ENCODE measurements at places on chromosomes 4 and X.

GRCh38 chr4:133713340-133713739, 488.2 kb downstream of the PABPC4L start:
- H3K36me3 ChIP-seq: no peaks in the 10 kb centered on the region
- no peaks in the 10 kb centered on the region for H3K27me3 ChIP-seq
- H3K4me3 ChIP-seq: no peak overlapping the region
- H3K4me1 ChIP-seq: no peaks in the 10 kb centered on the region
- no peak for DNase-seq
- no peak overlapping the region for H3K27ac ChIP-seq

DNA sequence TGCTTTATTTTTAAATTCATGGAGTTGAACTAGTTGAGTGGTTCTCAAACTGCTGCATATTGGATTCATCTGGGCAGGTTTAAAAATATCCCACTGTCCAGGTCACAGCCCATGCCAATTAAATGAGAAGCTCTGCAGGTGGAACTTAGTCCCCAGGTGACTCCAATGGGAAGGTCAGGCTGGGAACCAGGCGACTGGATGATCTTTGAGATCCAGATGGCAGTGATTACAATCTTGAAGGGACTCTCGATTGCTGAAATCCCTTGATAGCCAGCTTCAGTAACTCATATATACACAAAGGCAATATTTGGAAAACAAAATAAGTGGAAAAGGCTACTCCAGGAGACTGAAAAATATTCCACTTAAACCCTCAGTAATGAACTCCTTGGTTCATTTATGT, 8.1 kb downstream of the ADH1A start:
- no peak for DNase-seq
- H3K4me3 ChIP-seq: no peak overlapping the region
- H3K27me3 ChIP-seq: no peaks in the 10 kb centered on the region
- no peaks in the 10 kb centered on the region for H3K36me3 ChIP-seq
- H3K4me1 ChIP-seq: no peaks in the 10 kb centered on the region

DNA sequence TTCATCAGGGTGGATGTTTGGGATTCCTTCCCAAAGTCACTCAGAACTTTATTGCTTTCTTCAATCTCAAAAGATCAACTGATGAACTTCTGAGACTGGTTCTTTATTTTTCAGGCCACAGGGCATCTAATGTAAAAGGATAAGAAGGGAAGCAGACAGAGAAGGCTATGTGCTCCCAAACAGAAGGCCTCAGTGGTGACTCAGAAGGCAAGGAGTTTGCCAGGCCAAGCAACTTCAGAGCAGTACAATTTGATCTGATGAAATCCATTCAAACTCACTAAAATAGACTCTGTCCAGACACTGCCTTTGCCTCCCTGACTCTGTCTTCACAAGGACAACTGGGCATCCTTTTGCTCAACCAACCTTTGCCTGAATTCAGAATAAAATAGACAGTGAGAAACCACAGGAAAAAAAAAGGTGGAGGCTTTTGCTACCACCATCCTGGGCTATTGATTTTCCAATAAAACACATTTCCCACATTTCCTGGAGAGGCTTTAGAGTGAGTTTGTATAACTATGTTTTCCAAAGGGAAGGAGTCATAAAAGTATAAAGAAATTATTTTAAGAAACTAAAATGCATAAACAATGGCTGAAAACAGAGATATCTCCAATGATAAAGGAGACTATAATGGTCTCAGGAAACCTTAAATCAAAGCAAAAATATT, 55.2 kb downstream of the ARHGEF6 start:
- no peak overlapping the region for H3K4me3 ChIP-seq
- no peaks in the 10 kb centered on the region for H3K4me1 ChIP-seq
- no peaks in the 10 kb centered on the region for H3K36me3 ChIP-seq
- no peak for DNase-seq
- H3K27ac ChIP-seq: no peak overlapping the region
- H3K27me3 ChIP-seq: no peaks in the 10 kb centered on the region

- H3K36me3 ChIP-seq: no peaks in the 10 kb centered on the region
- H3K27me3 ChIP-seq: no peaks in the 10 kb centered on the region
- H3K4me1 ChIP-seq: peaks cover 36% of the 10 kb centered on the region
- H3K4me3 ChIP-seq: peak overlapping the region; percentile 7
Measured at GRCh38 chr4:7201420-7202305, 9.3 kb downstream of the SORCS2 start.

- H3K4me3 ChIP-seq: no peak overlapping the region
- H3K36me3 ChIP-seq: no peaks in the 10 kb centered on the region
- DNase-seq: no peak
- no peak overlapping the region for H3K27ac ChIP-seq
Measured at GRCh38 chr4:52059372-52059771, 8.3 kb downstream of the SPATA18 start.

DNA sequence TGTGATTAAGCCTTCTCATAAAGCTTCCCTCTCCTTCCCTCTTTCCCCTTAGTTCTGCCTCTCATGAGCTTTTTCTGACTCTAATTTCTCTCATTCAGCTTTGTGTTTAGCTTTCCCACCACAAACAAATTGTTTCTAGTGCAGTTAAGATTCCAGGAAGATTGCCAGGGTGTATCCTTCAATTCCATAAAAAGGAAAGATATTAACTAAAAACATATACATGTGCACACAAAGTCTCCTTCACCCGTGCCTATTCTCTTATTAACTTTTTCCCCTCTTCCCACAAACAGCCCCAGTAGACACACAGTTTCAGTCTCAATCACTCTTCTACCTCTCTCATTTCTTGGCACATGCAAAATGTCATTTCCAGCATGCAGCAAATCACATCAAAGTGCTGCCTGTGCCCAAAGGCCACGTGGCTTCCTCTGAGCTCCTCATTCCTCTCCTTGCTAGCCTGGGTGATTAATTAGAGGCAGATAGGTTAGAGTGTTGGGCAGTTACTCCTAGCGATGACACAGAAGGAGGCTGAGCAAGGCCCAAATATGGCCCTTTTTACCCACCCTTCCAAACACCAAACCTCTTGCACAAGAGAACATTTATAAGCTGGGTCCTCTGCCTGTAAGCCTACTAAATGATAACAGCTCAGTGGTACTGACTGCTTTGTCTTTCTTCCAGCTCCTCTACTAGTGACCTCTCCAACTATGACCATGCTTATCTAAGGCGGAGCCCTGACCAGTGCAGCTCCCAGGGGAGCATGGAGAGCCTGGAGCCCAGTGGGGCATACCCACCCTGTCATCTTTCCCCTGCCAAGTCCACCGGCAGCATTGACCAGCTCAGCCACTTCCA, 159.6 kb downstream of the SOWAHB start:
- H3K27ac ChIP-seq: peak overlapping the region; percentile 74
- H3K4me3 ChIP-seq: no peak overlapping the region
- H3K4me1 ChIP-seq: peaks cover 22% of the 10 kb centered on the region
- no peaks in the 10 kb centered on the region for H3K27me3 ChIP-seq
- H3K36me3 ChIP-seq: no peaks in the 10 kb centered on the region

DNA sequence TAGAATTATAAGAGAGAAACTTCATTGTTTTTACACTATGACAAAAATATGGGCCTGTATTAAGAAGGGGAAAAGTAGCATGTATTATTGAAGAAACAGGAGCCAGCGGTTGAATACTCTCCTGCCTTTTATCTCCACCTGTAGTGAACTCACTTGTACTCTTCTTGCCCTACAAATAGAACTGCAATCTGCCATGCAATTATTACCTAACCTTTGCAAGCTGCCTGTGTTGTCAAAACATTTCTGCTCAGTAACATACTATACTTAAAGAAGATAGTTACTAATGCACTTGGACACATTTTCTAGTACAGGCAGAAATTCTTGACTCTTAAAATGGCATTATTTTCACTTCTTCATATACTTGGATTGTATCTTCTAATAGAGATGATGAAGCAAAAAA, 818.4 kb upstream of the GRID2 start:
- H3K27ac ChIP-seq: no peak overlapping the region
- H3K27me3 ChIP-seq: no peaks in the 10 kb centered on the region
- H3K4me1 ChIP-seq: no peaks in the 10 kb centered on the region

DNA sequence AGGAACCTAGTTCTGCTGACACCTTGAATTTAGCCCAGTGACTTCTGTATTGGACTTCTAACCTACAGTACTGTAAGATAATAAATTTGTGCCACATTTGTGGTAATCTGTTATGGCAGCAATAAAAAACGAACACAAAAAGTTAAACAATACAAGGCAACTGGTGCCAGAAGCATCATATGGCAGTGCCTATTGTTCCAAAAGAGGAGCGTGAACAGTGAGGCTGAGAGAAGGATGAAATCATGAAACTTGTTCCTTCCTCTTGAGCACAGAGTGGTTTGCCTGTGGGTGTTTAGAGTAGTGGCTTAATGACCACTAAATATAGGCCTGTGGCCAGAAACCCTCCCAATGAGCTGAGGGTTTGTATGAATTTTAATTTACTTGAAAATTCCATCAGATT, 69.7 kb upstream of the PGRMC2 start:
- H3K4me3 ChIP-seq: no peak overlapping the region
- DNase-seq: no peak

DNA sequence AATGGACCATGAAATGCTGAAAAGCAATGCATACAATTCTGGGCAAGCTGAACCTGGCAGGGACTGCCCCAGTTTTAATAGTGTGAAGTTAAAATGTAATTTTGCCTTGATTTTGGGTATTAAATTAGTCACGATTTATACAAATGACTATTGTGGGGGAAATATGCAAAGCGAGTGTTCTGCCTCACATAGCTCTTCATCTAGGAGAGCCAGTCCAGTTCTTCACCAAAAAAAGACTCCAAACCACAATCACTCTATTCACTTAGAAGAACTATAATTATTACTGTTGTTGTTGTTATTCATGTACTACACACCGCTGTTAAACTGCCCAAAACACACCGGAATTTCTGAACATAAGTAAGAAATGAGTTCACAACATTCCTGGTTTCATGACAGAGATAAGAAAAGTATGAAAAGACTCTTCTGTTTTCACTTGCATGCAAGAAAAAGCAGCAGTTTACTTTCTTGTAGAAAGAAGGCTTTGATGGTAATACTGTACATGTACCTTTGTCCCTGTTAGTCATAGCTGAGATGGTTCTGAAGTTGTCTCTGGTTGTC, 101.9 kb downstream of the QRFPR start:
- H3K36me3 ChIP-seq: no peaks in the 10 kb centered on the region
- no peak overlapping the region for H3K4me3 ChIP-seq
- no peak overlapping the region for H3K27ac ChIP-seq
- H3K27me3 ChIP-seq: no peaks in the 10 kb centered on the region

GRCh38 chr4:48692897-48693296, 87.2 kb downstream of the FRYL start:
- no peaks in the 10 kb centered on the region for H3K27me3 ChIP-seq
- peaks cover 2% of the 10 kb centered on the region for H3K4me1 ChIP-seq
- no peak for DNase-seq
- H3K4me3 ChIP-seq: no peak overlapping the region
- no peak overlapping the region for H3K27ac ChIP-seq

GRCh38 chr4:476501-476900, 22.5 kb downstream of the ZNF721 start:
- no peak overlapping the region for H3K27ac ChIP-seq
- no peak for DNase-seq
- no peaks in the 10 kb centered on the region for H3K27me3 ChIP-seq
- H3K4me1 ChIP-seq: peaks cover 16% of the 10 kb centered on the region
- H3K4me3 ChIP-seq: no peak overlapping the region

DNA sequence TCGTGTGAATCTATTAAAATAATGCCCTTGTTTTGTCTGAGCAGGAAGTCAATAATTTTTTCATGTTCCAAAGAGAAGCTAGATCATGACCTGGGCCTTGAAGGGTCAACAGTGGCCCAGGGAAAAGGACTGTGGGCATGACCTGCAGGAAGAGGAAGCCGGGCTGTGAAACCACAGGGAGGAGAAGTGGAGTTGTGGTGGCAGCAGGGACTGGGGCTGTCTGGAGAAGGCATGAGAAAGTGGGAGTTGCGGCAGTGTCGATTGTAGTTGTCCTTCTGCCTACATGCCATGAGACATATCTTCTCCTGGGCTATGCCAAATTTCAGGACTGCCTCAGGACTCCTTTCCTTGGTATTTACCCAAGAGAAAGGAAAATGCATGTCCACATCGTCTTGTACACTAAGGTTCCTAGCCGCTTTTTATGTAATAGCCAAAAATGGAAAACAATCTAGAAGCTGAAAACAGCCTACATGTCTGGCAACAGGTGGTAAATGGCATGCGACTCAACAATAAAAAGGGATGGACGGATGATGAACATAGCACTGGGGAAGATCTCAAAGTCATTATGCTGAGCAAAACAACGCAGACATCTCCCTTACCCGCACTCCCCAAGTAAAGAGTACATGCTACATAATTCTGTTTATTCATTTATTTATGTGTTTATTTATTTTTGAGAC, 13.6 kb upstream of the PTTG2 start:
- no peaks in the 10 kb centered on the region for H3K36me3 ChIP-seq
- no peak for DNase-seq
- no peak overlapping the region for H3K27ac ChIP-seq
- H3K4me3 ChIP-seq: no peak overlapping the region
- no peaks in the 10 kb centered on the region for H3K4me1 ChIP-seq

- no peaks in the 10 kb centered on the region for H3K4me1 ChIP-seq
- H3K27me3 ChIP-seq: no peaks in the 10 kb centered on the region
- H3K4me3 ChIP-seq: no peak within 1 kb of the TSS
Measured at GRCh38 chrX:22032084-22032483, at the start of gene PHEX. Gene PHEX, plus strand, starts transcription at chrX:22032325. Its CDS starts 681 bp downstream, at chrX:22033006.

- H3K36me3 ChIP-seq: no peaks in the 10 kb centered on the region
- H3K4me3 ChIP-seq: no peak overlapping the region
- no peaks in the 10 kb centered on the region for H3K4me1 ChIP-seq
- H3K27ac ChIP-seq: no peak overlapping the region
Measured at GRCh38 chr4:132646186-132646585, 502.9 kb upstream of the PCDH10 start.

DNA sequence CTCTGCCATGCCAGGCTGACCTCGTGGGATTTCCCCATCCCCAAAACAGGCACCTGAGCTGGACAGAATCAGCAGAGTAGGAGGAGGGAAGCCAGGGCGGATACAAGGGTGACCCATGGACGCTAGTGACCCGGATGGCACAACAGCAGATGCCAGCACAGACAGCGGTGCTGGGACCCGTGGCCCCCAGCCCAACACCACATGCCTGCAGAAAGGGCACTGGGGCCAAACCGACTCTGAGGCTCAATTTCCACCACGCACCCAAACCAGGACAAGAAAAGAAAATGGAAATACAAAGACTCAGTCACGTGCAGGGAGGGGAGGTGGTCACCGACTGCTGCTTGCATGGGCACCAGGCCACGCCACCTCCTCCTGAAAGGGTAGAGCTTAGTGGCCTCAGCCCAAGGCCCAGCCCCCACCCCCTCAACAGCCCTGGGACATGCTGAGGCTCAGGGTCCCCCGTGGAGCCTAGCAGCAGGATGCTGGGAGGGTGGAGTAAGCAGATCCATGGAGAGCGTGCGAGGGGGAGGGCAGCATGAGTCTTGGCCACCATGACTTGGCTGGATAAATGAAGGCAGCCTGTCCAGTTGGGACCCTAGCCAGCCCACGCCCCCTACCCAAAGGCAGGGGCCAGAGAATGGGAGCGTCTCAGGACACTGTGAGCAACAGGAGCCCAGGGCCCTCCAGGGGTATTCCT, 47.7 kb downstream of the C4orf50 start:
- no peak for DNase-seq
- no peaks in the 10 kb centered on the region for H3K36me3 ChIP-seq
- H3K27ac ChIP-seq: no peak overlapping the region
- H3K4me3 ChIP-seq: no peak overlapping the region
- H3K4me1 ChIP-seq: no peaks in the 10 kb centered on the region
